Muscle of leg (tissue), 16 donors: ENCODE measurements at places on chromosomes 11 and 22.

DNA sequence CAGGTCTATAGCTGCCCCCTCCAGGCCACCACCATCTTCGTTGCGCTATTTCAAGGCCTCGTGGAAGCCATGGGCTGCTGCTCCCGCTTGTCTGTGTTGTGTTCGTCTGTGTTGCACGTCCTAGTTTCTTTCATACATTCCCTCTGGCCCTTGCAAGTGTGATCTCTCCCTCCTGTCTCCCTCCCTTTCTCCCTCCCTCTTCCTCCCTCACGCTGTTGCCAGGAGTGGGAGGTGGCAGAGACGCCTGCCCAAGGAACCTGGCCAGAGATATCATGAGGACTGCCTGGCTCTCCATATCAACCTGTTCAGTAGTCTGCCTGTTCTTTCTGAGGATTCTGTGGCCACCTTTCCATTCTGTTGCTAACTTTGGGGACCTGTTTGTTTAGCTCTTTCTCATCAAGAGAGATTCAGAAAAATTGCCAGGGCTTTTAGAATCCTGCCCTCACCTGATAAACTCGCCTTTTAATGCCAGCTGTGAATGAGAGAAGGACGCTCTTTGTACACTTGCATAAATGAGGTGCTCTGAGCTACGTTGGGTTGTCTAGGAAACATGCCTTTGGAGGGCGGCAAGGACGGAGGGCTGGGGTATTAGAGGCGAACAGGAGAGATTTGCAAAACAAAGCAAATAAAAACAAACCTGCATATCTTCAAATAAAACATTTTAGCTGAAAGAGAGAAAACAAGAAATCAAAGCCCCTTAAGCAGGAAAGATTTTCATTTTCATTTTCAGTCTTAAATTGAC, 185.2 kb downstream of the TBC1D22A start:
- no peak for DNase-seq

DNA sequence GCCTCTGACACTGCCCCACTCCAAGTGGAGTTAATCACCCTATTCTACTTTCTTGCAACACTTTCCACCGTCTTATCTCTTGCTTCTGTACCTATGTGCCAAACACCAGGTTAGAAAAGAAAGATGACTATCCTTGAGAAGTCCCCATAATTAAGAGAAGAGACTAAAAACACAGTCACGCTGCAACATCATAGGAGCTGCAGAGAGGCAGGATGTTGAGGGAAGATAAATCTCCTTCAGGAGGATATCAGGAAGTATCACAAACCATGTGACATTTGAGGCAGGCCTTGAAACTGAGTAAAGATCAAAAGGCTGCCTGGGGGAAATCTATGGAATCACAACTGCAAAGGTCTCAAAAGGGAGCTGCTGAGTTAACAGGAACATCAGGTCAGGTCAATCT, 24.8 kb downstream of the GAB2 start:
- DNase-seq = no peak

- DNase-seq = no peak
Measured at GRCh38 chr11:72577271-72577721, 96.9 kb downstream of the PDE2A start.

DNA sequence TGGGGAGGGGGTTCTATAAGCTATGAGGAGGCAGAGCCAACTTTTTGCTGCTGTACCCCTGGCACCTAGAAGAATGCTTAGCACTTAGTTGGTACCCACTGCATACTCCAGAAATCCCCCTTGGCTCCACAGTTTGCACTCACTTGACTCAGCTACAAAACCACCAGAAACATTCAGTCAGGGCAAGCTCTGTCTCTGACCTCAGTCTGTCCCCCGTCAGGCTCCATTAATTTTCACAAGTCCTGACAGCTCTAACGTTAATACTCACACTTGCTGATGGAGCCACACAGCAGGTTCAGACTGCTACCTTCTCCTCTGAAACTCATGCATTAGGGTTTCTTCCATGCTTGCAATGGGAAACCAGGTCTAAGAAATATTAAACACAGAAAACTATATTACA, 81.7 kb downstream of the MPPED2 start:
- DNase-seq = no peak

GRCh38 chr11:18723991-18724390, 2.0 kb downstream of the IGSF22 start:
- no peak for DNase-seq

DNA sequence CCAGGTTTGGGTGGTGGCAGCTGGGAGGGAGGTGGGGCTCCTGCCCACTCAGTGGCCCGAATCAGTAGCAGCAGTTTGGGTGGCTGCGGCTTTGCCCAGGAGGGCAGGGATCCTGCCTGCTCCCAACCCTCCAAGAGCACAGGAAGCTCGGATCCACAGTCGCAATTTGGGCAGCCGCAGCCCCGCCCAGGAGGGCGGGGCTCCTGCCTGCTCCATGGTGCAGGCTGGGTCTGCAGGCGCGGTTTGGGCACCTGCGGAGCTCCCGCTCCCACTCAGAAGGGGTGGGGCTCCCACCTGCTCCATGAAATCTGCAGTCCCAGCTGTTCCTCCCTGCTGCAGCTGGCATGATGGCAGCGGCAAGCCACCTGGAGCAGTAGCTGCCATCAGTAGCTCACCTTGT, 38.1 kb upstream of the CALCB start:
- no peak for DNase-seq

- no peak for DNase-seq
Measured at GRCh38 chr11:69123593-69124545, 31.9 kb upstream of the SMIM38 start.

DNA sequence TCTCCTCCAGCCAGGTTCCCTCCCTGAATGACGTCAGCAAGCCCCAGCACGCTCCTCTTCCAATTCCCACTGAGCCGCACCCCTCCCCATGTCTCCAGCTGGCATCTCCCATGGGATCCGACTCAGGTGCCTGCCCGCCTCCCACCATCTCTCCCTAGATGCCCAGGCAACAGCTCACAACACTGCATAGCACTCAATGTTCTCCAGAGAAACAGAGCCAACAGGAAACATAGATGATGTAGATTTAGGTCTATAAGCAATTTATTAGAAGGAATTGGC, 532.3 kb downstream of the BRD1 start:
- DNase-seq = no peak
